ENCODE measurements at places on chromosomes 4 and X.

- no peak for DNase-seq
These were observed 123.5 kb upstream of the FAT4 start for GRCh38 chr4:125191232-125191631.

DNA sequence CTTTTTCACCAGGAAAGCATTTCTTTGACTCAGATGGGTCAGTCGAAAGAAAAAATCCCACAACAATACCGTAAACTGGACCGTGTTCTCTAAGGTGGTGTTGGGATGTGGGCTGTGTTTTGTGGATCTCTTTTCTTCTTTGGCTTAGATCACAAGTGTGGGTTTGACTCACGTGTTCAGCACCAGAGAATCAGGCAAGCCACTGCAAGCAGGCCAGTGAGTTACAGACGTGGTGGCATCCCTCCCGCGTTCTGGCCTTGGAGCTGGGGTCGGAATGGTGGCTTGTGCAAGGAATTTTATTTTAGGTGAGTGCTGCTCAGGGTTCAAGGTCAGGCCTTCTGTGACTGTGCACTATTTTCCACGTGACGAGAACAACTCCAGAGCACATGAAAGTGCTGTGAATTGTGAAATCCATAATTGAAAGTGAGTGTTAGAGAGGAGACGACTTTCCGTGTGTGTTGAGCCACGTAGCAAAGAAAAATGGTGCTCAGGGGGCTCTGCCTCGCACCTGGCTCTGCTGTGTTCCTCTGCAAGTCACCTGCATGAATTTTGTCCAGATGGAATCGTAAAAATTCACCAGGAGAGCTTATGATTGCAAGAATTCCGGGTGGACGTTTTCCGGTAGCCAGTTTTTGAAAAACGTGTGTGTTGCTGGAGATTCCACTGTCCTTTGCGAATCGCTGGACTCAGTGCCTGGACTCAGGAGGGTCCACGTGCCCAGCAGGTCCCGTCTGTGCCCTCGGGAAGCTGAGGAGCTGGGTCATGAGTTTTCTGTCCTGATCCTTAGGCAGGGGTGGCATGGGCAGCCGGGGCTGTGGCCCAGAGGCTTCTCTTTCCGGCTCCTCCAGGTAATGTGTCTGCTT, 33.6 kb upstream of the HGFAC start:
- DNase-seq: no peak

GRCh38 chrX:145716226-145716625, 101.4 kb upstream of the SLITRK2 start:
- no peak for DNase-seq

DNA sequence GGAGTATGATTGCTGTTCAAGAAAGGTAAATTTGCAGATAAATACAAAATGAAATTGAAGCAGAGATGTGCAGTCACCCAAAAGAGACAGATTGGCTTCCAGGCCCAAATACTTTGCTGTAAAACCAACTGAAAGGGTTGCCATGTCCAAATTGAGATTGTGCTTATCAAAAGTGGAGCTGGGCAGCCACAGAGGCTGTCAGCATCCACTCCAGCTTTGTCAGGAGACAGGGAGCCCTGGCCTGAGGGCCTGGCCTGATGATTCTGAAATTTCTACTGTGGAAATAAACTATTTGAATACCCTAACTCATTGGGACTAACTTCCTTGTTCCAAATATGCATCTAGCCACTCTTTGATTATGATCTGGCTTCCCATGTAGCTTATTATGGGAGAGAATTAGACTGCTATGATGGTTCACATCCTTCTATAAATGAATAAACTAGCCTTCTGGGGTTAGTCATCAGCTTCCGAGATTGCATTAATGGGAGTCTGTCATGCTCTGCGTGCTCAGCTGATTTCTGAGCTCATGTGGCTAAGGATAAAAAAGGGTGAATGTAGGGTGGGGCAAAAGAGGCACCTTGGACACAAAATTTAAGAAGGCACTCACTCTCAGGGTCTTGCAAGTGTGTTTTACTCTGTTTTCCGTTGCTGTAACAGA, 48.2 kb downstream of the SLC34A2 start:
- DNase-seq: no peak

- no peak for DNase-seq
These were observed 10.6 kb upstream of the SLC2A9 start for GRCh38 chr4:10031668-10032590.

Data from stimulated activated CD8-positive, alpha-beta memory T cell treated with anti-CD3 and anti-CD28 coated beads, Interleukin-4, amount 100 ng/mL, for 1 hour (primary cell).